ENCODE measurements at places on chromosomes 12 and 14.

GRCh38 chr14:106507354-106507753, 981.0 kb downstream of the TMEM121 start:
- no peak for DNase-seq

GRCh38 chr14:48250575-48250974, 575.2 kb upstream of the MDGA2 start:
- no peak for DNase-seq

DNA sequence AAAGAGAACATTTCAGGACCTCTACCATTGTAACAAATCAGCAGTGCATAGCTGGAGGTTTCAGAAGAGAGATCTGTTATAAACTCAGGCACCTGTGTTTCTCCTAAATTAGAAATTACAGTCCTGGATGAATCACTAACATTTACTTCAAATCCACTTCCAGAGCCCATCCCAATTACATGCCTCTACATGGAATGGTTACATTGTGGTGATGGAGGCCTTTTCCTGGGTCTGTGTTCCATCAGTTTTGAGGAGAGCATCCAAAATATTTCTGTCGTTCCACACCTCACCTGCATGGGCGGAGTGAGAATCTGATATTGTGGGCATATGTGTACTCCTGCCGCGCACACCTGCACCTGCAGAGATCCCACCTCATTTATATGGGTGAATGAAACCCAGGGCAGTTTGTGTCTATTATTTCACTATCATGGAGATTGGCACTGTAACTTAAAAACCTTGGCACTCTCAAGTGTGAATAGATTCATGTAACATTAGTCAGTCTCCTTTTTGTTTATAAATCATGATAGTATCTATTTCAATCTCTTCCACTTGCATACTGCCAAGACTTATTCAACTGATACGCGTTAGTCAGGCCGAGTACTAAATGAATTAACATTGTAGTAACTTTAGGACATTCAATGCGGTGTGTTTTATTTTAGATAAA, 215.1 kb upstream of the FAR2 start:
- DNase-seq, result no peak

GRCh38 chr14:104908303-104908702, 16.4 kb upstream of the PLD4 start:
- no peak for DNase-seq

DNA sequence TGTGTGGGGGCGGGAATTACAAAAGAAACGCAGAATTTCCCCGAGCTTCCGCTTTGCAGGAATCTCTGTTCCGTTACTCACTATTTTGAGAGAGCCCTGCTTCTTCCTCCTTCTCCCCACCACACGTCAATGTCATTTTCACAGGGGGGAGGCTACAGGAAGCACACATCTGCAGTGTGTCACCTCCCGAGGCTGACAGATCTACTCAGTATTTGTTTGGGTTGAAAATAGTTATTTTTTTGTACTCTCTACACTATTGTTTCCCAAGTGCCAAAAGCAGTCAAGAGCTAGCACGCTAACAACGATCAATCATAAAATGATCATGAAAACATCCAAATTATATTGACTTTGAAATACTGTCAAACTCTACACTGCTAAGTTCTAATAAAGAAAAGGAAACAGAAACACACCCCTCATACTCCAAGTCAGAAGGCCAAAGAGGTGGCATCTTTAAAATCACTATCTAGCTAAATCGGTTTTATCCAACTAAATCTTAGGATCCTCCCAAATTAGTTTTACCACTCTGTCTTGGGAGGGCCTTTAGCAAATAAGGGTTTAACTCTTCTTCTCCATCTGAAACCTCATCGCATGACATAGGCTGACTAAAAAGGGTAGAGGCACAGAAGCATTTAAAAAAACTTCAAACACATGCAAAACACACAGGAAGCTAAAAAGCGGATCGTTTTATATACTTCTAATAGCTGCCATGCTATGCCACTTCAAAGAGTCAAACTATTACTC, 51.8 kb downstream of the FOXN3 start:
- DNase-seq, result no peak

DNA sequence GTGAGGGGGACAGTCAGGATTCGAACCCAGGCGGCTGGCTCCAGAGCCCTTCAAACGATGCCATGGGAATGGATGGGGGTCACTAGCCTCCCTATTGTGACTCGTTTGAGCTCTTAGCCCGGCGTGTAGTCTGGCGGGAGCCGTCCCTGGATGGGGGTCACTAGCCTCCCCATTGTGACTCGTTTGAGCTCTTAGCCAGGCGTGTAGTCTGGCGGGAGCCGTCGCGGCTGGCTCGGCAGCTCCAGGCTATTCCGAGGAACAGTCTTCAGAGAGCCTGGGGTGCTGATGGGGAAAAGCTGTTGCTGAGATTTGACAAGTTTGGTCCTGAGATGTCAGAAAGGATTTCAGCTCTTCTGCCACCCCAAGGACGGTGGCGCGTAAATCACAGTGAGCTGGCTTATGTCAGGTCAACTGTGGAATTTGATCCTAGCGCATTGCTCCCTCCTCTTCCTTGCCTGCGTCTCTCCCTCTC, 58.3 kb downstream of the CALM1 start:
- no peak for DNase-seq

- DNase-seq, result peak; percentile 23
Measured at GRCh38 chr14:100858838-100859220, 32.9 kb downstream of the MEG3 start.

- no peak for DNase-seq
Measured at GRCh38 chr14:90562652-90563051, 165.8 kb downstream of the CALM1 start.

DNA sequence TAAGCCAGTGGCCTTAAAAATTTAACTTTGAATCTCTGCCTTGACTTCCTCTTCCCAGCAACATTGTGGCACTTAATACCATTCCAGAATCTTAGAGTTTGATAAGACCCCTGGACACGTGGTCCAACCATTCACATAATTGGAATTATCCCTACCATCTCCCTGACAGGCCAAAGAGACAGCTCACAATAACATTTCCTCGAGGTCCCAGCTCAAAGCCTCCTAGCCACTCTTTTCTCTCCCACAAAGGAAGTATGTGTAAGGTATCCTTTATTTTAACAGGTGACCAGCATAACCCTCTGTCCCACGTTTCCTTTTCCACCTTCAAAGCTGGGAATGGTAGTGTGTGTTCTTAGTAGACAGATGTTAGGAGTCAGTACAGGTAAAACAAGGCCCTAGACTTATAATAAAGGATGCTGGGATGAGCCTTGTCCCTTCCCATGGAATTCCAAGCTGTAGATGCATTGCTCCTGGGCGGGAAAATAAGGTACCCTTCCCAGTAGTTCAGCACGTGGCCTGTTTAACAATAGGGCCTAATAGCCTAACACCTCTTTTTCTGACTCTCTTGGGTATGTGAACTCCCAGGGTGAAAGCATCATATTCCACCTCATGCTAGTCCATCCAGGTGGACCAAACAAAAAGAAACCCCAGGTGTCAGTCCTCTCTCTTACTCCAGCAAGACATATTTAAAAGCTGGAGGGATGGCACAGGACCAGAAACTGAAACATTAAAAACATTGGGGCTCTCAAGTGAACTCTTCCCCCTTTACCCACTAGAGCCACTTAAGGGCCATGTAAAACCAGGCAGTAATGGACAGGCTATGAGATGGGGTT, 37.5 kb upstream of the COL2A1 start:
- no peak for DNase-seq

DNA sequence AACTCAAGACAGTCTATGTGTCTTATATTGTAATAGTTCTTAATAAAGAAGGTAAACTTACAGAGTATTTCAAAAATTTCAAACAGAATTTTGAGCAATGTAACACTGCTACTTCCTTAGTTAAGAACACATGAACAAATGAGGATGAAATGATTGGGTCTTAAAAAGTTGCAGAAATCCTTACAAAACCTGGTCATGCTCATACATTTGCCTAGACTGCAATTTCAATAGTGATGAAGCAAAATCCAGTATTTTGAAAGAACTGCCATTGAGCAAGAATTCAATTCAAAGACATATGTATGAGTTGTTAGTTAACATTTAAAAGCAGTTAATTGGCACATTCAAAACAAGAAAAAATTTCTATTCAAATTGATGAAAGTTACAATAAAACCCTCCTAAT, 17.8 kb upstream of the HIF1A start:
- DNase-seq, result no peak

GRCh38 chr12:107560165-107560898, 125.3 kb upstream of the PWP1 start:
- DNase-seq, result no peak

DNA sequence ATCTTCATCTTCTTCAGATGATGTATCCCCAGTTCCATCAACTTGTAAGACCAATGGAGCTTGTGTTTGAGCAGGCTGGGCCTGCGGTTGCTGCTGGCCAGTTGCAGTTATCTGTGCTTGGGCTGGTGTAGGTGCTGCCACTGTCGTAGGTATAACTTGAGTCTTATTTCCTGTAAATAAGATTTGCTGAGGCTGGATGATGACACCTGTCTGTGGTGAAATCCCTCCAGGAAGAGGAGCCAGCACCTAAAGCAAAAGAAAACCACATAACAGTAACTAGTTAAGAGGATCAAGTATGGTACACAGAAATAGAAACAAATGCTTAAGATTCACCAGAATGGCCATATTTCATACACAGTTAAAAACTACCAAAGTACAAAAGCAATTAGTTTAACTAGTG, 28.2 kb downstream of the GTF2A1 start:
- DNase-seq, result no peak

DNA sequence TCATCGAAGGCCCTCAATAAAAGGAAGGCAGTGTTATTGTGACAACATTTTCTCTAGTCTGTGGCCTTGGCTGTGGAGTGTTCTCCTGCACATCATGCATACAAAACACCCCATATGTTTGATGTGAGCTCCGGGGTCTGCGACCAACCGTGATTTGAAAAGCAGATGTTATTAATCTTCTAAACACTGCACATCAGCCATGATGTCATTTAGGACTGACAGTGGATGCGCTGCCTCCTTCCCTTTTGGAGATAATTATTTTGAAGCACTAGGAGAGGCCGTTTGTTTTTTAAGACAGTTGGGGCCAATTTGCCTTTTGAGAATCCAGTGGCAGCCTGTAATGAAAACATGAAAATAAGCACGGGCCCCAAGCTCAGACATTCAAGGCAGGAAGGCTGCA, 1041.6 kb downstream of the BCL11B start:
- no peak for DNase-seq

- no peak for DNase-seq
Measured at GRCh38 chr12:16880864-16881285, 274.9 kb upstream of the LMO3 start.

DNA sequence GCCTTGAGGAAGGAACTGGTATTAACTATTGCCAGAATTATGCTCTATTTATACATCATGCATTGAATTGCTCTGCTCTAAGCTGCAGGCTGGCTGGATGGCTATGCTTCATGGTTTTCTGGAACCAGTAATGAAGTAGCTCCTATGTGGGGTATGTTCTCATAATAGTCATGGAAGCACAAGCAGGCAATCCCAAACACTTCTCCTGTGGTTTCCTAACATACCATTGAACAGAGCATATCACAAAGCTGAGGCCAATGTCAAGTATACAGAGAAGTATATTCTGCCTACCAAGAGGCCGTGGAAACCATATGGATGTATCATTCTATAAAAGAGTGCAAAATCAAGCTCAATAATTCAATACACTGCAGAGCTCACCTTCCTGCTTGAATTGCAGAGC, 1752.4 kb upstream of the FLRT2 start:
- DNase-seq, result no peak

- DNase-seq, result no peak
Measured at GRCh38 chr12:9809338-9809737, 17.9 kb upstream of the KLRF1 start.

- no peak for DNase-seq
Measured at GRCh38 chr12:62106547-62107185, 153.5 kb upstream of the USP15 start.

DNA sequence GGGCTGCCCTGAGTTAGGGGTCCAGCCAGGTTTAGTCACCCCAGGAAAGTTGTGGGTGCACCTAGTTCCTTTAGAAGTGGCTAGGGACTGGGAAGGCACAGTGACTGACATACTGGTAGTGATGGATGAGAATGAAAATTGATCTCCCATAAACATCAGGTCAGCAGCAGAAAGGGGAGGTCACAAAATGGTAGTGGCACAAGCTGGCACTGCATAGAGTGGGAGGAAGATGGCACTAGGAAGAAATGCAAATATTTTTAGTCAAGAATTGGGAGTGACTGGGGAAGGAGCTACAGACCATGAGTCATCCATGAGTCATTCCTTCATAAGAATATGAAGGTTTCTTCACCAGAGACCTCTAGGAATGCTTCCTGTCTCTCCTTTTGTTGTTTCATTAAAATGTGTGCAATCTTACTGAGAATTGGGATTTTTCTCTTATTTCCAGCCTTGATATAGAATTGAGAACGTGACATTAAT, 198.3 kb upstream of the AMIGO2 start:
- no peak for DNase-seq

DNA sequence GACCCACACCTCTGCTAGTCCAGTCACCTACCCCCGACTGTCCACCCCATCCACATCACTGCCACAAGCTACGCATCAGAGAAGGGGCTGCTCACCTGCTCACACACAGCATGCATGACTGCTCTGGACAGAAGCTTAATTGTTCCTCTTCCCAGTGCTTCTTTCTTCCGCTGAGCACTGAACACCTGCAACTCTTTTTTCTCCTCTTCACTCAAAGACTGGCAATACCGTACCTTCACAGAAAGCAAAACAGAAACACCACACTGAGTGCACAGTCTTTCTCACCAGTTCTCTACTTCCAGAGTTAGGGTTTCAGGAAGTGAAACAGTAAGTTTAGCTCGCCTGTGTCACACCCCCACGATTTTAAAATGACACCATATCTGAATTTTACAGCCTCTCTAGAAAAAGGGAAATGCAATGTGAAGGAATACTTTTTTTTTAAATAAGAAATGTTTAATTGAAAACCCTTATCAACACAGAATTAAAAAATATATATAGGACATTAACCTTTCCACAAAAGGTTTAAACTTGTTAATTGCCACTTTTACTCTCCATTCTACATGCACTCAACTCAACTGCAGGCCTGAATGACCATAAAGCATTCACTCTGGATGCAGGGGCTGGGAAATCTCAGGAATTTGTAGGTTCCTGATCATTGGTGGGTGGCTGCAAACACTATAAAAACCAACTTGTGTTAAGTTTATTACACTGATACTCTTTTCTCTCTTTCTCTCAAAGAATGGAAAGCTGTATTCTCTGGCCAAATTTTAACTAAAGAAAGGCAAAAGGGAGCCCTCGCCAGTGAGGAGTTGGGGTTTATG, 120.0 kb downstream of the PRICKLE1 start:
- DNase-seq, result no peak

GRCh38 chr14:79658769-79659168, 552.5 kb downstream of the DIO2 start:
- no peak for DNase-seq

DNA sequence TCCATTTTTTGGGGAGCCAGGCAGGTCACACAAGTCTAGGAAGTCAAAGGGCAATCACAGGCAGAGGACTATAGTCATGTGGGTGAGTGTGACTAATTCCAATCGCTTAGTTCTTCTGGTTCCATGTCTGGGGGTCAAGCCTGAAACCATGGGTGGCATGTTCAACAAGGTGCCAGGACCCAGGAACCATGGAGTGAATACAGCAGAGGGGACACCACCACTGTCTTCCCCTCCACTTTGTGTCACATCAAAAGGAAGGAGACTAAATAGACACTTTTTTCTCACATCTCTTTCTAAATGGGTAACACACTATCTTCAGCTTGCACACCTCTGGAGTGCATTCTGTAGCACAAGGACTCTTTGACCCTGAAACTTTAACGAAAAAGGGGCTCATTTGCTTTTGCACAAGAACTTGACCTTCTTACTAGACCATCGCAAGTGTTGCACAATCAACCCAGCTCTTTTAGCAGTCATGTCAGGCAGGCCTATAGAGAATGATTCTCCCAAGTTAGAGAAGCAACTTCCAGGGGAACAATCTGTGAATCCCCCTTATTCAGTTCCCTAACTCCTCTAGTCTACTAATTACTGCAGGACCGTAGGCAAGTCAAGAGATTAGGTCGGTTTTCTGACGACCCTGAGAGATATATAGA, 398.7 kb downstream of the NELL2 start:
- DNase-seq, result no peak
